ENCODE measurements at places on chromosomes 1 and 21.
A peak's percentile ranks its signal among the peaks of the same experiment; 100 is the strongest.

GRCh38 chr1:66444438-66445265 is 89.3 kb upstream of the SGIP1 start:
- no peak for DNase-seq

- no peak for DNase-seq
Observed at GRCh38 chr1:232282498-232282897, 347.4 kb downstream of the SIPA1L2 start.

GRCh38 chr1:32094746-32095521 is 12.9 kb upstream of the KPNA6 start:
- no peak for DNase-seq

GRCh38 chr1:100347009-100347966 is 5.0 kb upstream of the CDC14A start:
- DNase-seq: no peak

- peak; percentile 11 for DNase-seq
Observed at GRCh38 chr1:90114521-90115141, 119.7 kb downstream of the ZNF326 start.

- DNase-seq: no peak
Observed at GRCh38 chr1:203557390-203557789, 63.4 kb downstream of the OPTC start.

DNA sequence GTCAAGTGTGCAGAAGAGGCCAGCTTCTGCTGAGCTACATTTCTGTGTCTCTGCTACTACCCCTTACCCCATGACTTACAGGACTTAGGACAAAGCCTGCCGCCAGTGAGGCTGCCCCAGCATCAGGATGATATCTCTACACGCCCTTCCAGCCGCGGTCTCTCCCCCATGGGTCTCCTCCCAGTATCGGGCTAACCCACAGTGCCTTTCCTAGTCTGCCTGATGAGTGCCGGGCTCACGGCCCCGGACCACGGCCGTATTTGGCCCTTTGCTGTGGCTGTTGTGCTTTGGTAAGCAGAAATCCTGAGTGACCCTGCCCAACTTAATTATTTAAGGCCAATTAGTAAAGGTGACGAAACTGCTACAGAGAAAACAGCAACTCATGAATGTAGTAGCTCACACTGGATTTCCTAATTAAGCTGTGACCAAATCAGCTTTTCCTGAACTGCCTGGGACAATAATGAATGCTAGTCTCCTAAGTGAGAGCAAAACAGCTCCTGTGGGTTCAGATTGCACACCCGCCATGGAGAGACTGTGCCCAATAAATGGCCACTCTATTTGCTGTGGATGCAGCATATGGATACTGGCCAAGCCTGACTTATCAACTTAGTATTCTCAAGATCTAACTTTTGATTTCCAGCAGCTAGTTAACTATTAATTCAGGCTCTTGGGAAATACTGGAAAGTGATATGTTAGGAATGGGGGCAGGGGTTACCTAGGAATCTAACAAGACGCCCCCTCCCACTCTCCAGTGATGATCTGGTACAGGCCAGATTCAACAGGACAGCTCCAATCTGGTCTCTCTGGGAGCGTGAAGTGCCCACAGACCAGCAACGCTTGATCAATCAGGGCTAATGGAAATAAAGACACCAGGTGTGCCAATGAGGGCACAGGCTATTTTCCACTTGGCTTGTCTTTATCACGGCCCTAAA is 123.3 kb upstream of the IFFO2 start:
- no peak for DNase-seq

All from nephron progenitor cell (in vitro differentiated cells).